ENCODE measurements at places on chromosomes 4 and X. TPM values are rescaled to one million over a fixed set of nuclear protein-coding genes. Genes with fewer than 3 reads are reported as not detected.

Gene GLRA2
- not detected for total RNA-seq

Gene APLN
- total RNA-seq = 11.6 TPM

DNA sequence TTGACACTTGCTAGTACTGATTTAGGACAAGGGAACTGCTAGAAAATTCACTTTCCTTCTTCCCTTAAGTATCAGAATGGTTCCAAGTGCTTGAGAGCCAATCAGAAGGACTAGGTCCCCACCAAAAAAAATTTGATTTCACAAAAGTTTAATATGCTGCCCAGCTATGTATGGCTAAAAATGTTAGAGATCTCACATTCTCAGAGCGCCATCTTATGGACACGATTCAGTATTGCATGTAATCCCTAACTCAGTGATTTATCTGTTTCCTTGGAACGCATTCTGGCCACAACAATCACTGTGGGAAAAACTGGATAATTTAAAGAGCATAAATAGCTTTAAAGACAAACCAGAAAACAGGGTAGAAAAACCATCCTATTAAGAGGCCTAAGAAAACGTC, 255.1 kb upstream of the GPC4 start:
- DNase-seq = peak; percentile 72

GRCh38 chrX:19855700-19856381, 31.6 kb downstream of the SH3KBP1 start:
- DNase-seq = no peak

DNA sequence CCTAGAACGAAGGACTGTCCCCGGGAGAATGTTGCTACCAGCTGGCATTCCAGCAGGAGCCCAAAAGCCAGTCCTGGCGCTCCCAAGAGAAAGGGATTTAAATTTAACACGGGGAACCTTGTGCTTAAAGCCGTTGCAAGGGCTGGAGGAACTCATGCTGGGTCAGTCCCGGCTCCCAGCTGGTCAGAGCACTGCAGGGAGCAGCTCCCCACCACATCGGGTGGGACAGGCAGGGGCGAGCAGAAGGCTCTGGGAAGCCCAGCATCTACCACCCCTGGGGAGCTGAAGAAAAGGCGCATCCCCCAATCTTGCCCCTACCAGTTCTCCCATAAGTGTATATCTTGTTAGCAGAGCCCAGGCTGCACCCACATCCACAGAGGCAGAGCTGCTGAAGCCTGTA, 15.7 kb downstream of the CFAP99 start:
- DNase-seq = no peak

DNA sequence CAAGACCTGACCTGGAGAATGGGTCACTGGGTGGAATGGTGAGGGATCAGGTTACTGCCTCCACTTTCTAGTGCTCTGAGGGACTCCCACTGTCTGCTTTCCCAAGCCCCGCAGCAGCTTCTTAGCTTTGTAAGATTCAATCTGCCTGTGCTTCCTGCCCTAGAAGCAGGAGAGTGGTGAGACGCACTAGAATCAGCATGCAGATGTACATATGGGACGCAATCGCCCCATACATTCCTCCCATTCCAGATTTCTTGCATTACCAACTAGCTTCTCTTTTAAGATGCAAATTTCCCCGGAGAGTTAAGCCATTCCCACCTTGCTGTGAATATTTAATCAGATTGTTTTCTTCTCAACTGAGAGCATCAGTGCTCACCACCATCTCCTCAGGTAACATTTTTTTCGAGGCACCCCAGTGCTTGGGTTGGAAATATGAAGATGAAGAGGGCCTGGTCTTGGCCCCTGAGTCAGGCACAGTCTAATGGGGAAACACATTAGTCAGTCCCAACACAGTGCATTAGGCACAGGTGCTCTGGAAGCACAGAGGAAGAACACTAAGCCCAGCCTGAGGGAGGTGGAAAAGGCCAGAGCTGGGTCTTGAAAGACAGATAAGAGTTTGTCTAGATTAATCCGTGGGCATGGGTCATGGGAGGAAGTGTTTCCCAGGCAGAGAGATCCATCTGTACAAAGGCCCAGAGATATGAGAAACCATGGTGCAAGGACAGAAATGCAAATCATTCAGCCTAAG, 66.7 kb upstream of the PRPS1 start:
- no peak for DNase-seq

Gene BBS7
- total RNA-seq = 5.2 TPM

GRCh38 chr4:121875652-121876051, 5.4 kb upstream of the BBS7 start:
- no peak for DNase-seq

- no peak for DNase-seq
Measured at GRCh38 chrX:119991005-119991787, 47.6 kb upstream of the NKAP start.

Gene C1QTNF7
- not detected for total RNA-seq

GRCh38 chr4:131488772-131489171, 1660.3 kb upstream of the PCDH10 start:
- DNase-seq = no peak

GRCh38 chrX:24659106-24659505, 12.0 kb upstream of the PCYT1B start:
- DNase-seq = no peak

DNA sequence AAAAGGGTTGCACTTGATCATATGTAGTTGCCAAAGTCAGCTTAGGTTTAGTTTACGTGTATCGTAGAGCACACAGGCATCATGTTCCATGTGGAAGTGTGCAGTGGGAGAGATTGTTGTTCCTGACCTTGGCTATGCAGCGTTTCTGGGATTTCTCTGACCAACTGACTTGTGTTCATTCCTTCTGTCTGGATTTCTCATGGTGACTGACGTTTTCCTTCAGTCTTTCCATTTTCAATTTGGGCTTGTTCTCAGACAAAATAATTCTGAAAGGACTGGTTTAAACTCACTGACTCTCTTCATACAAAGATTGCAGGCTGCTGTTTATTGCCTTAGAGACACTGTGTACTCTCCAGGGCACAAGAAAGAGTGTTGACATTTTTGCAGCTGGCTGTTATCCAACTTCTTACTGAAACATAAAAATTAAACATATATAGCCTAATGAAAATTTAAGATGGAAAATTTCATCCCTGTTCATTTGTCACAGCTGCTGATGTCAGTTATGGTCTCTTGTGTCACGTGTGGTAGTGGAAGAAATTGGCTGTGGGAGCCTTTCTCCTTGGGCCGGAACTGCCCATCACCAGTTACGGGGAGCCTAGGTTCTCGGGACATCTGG, 95.4 kb downstream of the TNIP2 start:
- no peak for DNase-seq

Gene F9
- not detected for total RNA-seq

Gene WNK3
- total RNA-seq = 0.06 TPM

DNA sequence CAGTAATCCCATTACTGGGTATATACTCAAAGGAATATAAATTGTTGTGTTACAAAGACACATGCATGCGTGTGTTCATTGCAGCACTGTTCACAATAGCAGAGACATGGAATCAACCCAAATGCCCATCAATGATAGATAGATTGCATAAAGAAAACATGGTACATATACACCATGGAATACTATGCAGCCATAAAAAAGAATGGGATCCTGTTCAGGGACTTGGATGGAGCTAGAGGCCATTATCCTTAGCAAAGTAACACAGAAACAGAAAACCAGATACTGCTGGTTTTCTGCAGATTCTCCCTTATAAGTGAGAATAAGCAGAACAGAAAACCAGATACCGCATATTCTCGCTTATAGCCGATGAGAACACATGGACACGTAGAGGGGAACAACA, 43.5 kb downstream of the FAM193A start:
- DNase-seq = no peak

Gene ASB5
- total RNA-seq = not detected

DNA sequence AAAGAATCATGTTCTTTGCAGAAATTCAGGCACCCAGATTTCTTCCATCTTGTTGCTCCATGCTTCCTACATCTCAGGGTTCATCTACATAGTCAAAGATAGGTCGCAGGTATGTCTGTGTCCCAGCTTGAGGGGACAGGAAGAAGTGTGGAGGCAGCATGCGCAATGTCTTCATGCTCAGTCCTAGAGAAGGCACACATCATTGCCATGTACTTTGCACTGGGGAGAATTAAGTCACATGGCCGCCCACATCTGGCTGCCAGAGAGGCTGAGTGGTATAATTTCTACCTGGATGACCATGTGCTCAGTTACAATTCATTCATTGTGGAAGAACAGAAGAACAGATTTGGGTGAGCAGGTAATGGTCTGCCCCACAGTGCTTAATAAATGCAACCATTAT, 54.1 kb downstream of the GAB1 start:
- DNase-seq = no peak

DNA sequence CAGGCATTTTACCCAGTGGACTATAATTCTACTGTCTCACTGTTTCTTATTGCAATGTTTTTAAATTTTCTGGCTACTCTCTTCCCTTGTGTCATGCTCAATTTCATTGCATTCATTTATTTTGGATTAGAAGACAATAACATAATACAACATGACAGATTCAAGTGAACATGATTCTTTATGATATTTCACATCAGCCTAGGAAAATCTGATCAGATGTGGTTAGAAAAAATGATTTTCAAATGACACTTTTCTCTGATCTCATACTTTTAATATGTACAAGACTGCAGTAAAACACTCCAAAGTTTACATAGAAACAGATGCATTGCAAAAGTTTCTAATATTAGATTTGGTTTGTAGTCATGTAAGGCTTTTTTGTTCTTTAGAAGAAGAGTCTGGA, 586.0 kb downstream of the ACTRT1 start:
- no peak for DNase-seq

- DNase-seq = no peak
Measured at GRCh38 chr4:162700358-162700757, 466.3 kb downstream of the NAF1 start.

GRCh38 chr4:123476089-123476488, 79.5 kb downstream of the SPRY1 start:
- no peak for DNase-seq

DNA sequence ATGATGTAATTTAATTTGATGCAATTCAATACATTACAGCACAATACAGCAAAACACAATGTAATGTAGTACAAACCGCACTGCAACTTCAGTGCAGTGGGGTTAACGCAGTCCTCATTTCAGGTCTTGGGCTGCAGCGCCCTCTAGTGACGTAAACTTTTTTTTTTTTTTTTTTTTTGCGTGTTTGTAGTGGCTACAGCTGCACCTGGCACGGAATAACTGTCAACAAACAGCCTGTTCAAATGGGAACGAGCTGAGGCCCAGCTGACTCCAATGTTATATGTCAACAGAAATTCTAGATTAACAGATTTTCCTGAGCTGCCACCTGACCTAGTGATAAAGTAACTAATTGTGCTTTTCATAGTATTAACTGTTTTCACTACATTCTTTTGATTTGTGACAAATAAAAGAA, 33.5 kb upstream of the RASSF6 start:
- DNase-seq = peak; percentile 90

DNA sequence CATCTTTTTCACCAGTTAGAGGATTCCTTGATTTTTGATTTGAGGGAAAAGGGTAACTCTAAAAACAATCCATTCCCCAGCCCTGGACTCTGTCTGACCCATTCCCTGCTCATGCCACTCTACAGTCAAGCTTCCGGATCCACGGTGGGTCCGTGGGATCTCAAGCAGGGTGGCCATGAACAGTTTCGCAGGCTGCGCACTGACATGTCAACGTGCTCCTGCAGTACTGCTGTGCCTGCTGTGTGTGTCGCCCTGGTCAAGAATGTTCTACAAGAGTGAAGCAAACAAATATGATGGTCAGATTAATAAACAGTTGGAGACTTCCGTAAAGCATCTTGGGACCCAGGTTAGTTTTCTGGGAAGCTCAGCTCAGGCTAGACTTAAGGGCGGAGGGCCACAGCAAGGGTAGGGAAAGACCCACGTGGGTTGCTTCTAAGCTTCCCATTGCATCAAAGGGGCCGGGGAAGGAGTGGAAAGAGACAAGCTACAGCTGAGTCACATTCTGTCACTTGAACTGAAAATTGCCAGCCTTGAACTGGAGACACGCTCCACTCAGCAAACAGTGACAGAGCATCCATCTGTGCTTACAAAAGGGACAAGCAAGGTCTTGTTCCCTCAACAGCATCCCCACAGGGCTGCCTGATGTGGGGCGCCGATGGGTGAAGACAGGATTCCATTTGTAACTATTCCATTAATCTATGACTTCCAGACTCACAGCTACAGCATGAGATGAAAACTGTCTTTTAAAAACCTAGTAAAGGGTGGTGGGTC, 81.8 kb downstream of the MTMR1 start:
- DNase-seq = no peak

Gene DUSP21
- not detected for total RNA-seq

Gene ART3
- total RNA-seq = not detected

DNA sequence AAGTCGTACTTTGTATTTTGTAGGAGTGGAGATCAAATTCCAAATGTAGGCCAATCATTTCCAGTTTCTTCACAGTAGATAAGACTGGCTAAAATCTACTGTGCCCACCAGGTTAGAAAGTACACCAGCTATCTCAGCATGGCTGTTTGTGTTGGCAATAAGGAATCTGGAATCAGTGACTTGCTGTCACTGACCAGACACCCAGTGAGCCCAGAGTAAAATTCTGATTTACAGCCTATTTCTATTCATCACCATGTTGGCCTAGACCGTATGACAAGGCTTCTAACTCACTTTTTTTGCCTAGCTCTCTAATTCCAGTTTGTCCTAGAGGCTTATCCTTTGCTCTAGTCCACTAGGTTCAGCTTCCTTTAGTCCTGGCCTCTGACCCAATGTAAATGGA, 25.4 kb downstream of the SMIM43 start:
- no peak for DNase-seq

- no peak for DNase-seq
Measured at GRCh38 chr4:125358453-125358852, 43.7 kb downstream of the FAT4 start.

Gene PPA2
- total RNA-seq = 108 TPM

GRCh38 chr4:56690393-56690792, 9.3 kb upstream of the HOPX start:
- DNase-seq = no peak

Gene NUDT10
- 0.22 TPM for total RNA-seq

Gene REELD1
- not detected for total RNA-seq

DNA sequence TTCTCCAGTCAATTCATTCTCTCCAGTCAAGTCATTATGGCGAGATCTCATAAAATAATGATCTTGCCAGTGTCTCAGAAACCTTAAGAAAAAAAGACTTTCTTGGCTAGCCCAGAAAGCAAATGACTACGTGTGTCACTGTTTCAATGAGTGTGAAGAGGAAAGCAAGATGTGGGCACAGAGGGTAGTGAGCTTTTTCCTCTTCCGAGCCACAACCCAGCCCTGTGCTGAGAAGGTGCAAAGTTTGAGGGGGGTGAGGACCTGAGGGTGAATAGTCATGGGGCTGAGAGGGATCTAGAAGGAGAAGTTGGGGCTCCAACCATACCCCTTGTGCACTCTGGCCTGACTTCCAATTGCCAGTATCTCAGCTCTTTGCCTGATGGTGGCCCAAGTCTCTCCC, 85.6 kb upstream of the EGFL6 start:
- no peak for DNase-seq
